Inflammatory macrophage (primary cell): ENCODE measurements at places on chromosomes 7 and 10.

- DNase-seq: no peak
Observed at GRCh38 chr10:25633542-25633941, 300.5 kb upstream of the MYO3A start.

- no peak for DNase-seq
Observed at GRCh38 chr7:149817301-149817771, 20.8 kb upstream of the ZNF862 start.

DNA sequence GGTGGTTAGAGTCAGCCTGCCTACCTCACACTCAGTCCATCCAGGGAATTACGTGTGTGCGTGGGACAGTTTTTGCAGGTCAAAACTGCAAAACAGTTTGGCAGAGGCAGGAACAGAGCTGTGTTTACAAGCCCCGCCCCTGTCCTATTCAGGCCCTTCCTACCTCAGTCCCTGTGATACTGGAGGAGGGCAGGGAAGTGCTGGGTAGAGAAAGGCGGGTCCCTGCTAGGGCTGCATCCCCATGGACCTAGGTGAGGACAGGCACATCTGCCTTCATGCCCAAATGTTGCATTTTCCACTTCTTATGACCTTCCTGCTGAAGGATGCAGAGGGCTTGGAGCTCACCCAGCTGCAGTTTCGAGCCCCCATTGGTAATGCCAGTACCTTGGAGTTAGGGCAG lies 25.1 kb downstream of the SBDS start:
- no peak for DNase-seq

- no peak for DNase-seq
Observed at GRCh38 chr10:108836362-108836761, 1086.9 kb downstream of the XPNPEP1 start.

- DNase-seq: no peak
Observed at GRCh38 chr7:148303295-148304082, 287.1 kb upstream of the C7orf33 start.

- DNase-seq: no peak
Observed at GRCh38 chr7:29255906-29256692, 61.5 kb downstream of the CHN2 start.

DNA sequence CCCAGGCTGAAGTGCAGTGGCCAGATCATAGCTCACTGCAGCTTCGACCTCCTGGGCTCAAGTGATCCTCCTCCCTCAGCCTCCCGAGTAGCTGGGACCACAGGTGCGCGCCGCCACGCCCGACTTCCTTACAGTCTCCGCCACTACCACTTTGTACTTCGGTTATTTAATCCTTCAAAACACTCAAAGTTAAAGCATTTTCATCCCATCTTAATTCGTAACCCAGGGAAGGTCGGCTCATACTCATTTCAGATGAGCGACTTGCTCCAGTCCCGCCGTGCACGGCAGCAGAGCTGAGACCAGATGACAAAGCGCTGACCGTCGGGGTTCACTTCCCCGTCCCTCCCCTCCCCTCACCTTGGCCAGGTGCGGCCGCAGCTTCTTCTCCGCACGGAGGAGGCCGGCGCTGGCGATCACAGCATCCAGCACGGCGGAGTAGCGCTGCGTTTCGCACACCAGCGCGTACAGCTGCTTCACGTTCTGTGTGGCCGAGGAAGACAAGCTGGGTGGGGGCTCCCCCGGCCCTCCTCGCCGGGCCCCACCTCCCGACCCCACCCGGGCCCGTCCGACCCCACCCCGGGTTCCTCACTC lies 457 bp downstream of the NSUN5 start:
- no peak for DNase-seq

DNA sequence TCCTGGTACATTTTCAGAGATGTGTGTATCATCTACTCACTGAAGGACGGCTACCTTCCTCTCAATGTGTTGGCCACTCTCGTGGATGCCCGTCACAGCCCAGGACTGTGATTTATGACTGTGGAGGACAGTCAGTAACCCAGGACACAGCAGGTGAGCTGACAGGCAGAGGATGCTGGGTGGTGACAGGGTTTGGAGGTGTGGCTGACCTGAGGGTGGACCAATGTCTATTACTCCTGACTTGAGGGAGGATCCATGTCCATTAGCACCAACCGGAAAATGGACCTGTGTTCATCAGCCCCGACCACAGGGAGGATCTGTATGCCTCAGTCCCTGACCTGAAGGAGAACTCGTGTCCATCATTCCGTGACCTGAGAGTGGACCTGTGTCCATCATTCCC lies 96.1 kb downstream of the ADCY1 start:
- DNase-seq: no peak

DNA sequence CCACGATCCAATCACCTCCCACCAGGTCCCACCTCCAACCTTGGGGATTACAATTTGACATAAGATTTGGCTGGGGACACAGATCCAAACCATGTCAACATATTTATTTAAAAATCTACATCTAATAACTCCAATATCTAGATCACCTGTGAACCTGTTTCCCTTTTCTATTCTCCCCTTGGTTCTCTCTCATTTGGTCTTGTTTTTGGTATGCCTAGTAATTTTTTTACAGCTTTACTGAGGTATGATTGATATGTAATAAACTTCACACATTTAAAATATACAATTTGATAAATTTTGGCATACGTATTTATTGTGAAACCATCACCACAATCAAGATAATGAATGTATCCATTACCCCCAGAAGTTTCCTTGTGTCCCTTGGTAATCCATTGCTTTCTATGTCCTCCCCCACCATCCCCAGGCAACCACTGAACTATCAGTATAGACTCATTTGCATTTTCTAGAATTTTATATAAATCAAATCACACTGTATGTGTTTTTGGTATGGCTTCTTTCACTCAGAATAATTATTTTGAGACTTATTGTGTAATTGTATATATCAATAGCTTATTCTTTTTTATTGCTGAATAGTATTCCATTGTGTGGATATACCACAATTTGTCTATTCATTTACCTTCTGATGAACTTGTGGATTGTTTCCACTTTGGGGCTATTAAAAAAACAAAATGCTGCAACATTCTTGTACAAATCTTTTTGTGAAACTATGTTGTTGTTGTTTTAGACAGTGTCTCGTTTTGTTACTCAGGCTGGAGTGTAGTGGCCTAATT lies 45.2 kb upstream of the NUB1 start:
- no peak for DNase-seq

GRCh38 chr10:77746047-77746707 lies 108.6 kb upstream of the KCNMA1 start:
- DNase-seq: no peak
